ENCODE measurements at places on chromosomes 7 and 10.

DNA sequence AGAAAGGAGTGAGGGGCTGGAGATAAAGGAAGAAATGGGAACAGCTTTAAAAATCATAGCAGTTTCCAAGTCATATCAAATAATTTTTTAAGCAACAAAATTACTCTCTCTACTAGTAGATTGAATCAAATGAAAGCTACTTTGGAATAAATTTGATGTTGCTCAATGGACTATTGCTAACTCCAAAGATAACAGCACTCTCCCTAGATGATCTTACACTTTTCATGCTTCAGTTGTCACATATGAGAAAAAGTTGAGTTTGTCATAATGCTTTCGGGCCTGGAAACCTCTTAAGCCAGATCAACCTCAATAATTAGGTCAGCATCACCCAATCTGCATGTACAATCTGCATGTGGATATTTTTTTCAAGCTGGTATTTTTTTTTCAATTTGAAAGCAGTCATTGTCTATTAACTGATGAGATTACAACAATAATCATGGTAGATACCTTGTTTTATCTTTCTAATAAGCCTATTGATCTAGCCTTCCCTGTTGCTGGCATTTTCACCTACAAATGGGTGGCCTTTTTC is 31.3 kb downstream of the LIPJ start:
- DNase-seq: no peak

DNA sequence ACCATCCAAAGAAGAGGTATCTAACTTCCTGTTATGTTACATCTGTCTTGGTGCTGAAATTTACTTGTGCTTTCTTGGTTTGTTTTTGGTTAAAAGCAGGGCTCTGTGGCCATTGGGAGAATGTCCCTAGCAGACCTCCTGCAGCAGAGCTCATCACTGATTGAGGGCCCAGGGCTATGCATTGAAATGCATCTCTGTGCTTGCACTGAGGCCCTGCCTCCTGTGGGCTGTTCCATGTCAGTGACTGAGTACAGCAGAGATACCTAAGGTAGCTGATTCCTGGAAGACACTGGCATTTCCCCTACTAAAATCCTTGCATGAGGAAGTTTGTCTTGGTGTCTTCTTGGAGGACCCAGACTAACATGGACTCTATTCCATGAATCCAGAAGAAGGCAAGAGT is 213.9 kb downstream of the FRMD4A start:
- DNase-seq: no peak

DNA sequence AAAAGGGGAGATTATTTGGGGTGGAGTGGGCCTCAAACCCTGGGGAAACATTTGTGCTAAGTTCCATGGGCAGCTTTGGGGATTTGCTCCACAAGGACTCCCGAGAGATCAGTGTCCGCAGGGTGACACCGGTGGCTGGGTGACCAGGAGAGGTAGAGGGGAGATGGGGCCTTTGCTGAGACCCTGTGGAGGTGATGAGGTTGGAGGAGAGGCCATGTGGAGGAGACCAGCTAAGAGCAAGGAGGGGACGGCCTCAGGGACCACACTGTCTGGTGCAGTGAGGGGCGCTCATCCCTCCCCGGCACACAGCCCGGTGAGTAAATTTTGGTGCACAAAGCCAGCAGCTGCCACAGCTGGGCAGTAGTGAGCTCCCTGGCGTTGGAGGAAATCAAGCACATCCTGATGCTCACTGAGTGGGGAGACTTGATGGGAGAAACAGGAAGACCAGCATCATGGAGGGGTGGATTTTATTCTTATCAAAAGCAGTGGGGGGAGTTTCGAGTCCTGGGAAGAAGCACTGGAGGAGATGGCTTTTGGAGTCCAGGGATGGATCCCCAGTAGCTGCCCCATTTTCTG is 20.2 kb upstream of the ELFN1 start:
- DNase-seq: no peak

- no peak for DNase-seq
Measured at GRCh38 chr7:102323914-102324195, 32.4 kb downstream of the SPDYE6 start.

- no peak for DNase-seq
Measured at GRCh38 chr7:111098926-111099250, 8.0 kb downstream of the LRRN3 start.

Measured in CD8-positive, alpha-beta T cell (primary cell).